Neural progenitor cell (in vitro differentiated cells): ENCODE measurements at places on chromosomes 5 and 9. TPM values are rescaled to one million over a fixed set of nuclear protein-coding genes. Genes with fewer than 3 reads are reported as not detected.

FBLL1 gene
- 0.19 and 0.34 TPM in 2 replicates for total RNA-seq

DNA sequence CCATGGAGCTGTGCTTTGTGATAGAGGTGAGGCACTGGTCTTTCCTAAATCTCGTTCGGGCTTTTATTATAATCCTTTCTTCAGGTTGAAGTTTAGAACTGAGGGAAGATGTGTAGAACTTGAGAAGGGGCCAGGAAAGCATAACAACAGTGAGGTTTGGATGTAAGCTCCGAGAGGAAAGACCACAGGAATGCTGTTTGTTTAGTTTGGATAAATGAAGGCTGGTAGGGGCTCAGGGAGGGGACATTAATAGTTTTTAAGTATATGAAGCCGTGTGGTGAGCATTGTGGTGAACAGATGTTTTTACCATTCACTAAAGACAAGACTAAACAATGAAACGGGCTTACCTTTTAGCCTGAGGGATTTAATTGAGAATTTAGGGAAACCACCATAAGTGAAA, 130.8 kb downstream of the ARHGAP26 start:
- H3K27ac ChIP-seq, result no peak overlapping the region
- H3K27me3 ChIP-seq, result no peaks in the 10 kb centered on the region

GRHPR gene
- total RNA-seq, result 116 and 187 TPM in 2 replicates

DNA sequence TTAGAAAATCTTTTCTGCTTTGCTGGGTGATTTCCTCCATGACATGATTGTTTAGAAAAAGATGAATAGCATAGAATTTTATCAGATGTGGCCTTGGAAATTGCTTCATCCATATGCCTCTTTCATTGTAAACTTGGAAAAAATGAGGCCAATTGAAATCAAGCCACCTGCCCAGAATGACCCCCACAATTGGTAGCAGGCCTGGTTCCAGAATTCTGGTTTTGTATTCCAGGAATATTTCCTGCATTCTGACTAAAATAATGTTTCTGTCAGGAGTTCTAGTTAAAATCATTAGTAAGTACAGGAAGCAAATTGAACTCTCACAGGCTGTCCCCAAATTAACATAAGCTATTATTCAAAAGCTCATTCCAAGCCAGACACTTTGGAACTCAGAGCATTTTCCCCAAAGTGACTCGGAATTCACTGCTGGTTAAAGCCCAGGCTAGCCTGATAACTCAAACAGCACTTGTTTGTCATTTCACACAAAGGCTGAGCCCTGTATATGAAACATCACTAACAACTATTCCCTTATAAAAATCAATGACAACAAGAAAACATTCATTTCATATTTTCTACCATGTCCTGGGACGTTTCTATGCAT, 75.1 kb upstream of the ADCY2 start:
- H3K4me3 ChIP-seq, result no peak overlapping the region
- no peaks in the 10 kb centered on the region for H3K27me3 ChIP-seq
- peaks cover 5% of the 10 kb centered on the region for H3K4me1 ChIP-seq
- H3K27ac ChIP-seq, result no peak overlapping the region
- no peak for DNase-seq

- H3K27me3 ChIP-seq, result peaks cover 6% of the 10 kb centered on the region
- DNase-seq, result no peak
- no peak overlapping the region for H3K4me3 ChIP-seq
- no peaks in the 10 kb centered on the region for H3K4me1 ChIP-seq
- no peaks in the 10 kb centered on the region for H3K36me3 ChIP-seq
Observed at GRCh38 chr5:348726-349125, 27.2 kb downstream of the AHRR start.

DNA sequence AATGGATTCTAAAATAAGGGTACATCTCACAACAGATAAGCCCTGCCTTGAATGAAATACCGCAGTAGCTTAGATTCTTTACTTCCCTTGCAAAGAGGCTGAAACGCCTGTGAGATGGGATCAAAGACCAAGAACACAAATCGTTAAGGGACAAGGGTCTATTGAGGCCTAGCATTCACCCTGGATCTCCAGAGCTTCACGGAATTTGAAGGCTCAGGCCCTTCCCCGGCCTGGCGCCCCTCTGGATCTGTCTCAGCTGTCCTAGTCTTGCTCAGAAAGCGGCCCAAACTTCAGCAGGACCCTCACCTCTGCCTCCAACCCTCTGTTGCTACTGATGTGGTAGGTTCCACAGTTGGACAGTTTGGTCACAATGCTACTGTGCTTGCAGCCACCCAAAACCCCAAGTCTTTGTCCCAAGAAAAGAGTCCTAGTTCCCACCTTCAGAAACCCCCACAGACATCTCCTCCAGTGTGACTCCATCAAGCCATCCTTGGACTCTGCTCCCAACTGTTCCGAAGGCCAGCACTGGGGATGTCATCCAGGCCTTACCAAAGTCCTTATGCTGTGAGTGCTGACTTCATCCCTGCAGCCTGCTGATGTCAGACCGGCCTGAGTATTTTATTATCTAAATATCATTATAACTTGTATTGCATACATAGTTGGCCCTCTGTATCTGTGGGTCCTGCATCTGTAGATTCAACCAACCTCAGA, 9.4 kb downstream of the CORO2A start:
- no peak overlapping the region for H3K27ac ChIP-seq
- H3K27me3 ChIP-seq, result no peaks in the 10 kb centered on the region
- H3K36me3 ChIP-seq, result no peaks in the 10 kb centered on the region
- H3K4me1 ChIP-seq, result peaks cover 10% of the 10 kb centered on the region
- H3K4me3 ChIP-seq, result no peak overlapping the region

GRCh38 chr9:72911816-72912215, 41.0 kb downstream of the ALDH1A1 start:
- no peak overlapping the region for H3K27ac ChIP-seq
- no peak overlapping the region for H3K4me3 ChIP-seq
- H3K36me3 ChIP-seq, result no peaks in the 10 kb centered on the region

- H3K27ac ChIP-seq, result no peak overlapping the region
- DNase-seq, result no peak
- no peaks in the 10 kb centered on the region for H3K27me3 ChIP-seq
- H3K36me3 ChIP-seq, result no peaks in the 10 kb centered on the region
- H3K4me1 ChIP-seq, result no peaks in the 10 kb centered on the region
- H3K4me3 ChIP-seq, result no peak overlapping the region
Observed at GRCh38 chr5:109163336-109163735, 246.4 kb downstream of the PJA2 start.

DNA sequence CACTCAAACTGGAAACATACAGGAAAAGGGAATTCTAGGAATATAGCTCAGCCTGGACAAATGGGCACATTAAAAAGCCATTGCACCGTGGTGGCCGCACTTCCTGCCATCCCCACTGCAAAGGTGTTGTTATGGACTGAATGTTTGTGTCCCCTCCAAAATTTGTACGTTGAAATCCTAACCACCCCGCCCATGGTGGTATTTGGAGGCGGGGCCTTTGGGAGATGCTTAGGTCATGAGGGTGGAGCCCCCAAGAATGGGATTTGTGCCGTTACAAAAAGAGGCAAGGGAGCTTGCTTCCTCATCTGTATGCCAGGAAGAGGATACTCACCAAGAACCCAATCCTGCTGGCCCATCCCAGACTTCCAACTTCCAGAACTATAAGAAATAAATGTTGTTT, 1.1 kb upstream of the CMBL start:
- peaks cover 15% of the 10 kb centered on the region for H3K4me1 ChIP-seq
- H3K27ac ChIP-seq, result no peak overlapping the region
- DNase-seq, result no peak

GRCh38 chr5:76305775-76306174, 97.3 kb upstream of the IQGAP2 start:
- H3K27me3 ChIP-seq, result no peaks in the 10 kb centered on the region
- DNase-seq, result no peak
- no peak overlapping the region for H3K27ac ChIP-seq

GRCh38 chr5:135149956-135150723, 116.1 kb upstream of the PITX1 start:
- H3K4me3 ChIP-seq, result no peak overlapping the region
- H3K36me3 ChIP-seq, result no peaks in the 10 kb centered on the region
- no peak overlapping the region for H3K27ac ChIP-seq
- DNase-seq, result peak; percentile 86
- peaks cover 25% of the 10 kb centered on the region for H3K4me1 ChIP-seq

GRCh38 chr9:92098638-92099037, 16.6 kb downstream of the SPTLC1 start:
- no peaks in the 10 kb centered on the region for H3K4me1 ChIP-seq
- H3K4me3 ChIP-seq, result no peak overlapping the region
- H3K27me3 ChIP-seq, result no peaks in the 10 kb centered on the region
- DNase-seq, result no peak
- no peaks in the 10 kb centered on the region for H3K36me3 ChIP-seq

DOK3 gene
- total RNA-seq, result 0.54 and 0.93 TPM in 2 replicates

TMEM167A gene
- total RNA-seq, result 115 and 185 TPM in 2 replicates

GRCh38 chr9:126454215-126454614, 127.6 kb downstream of the MVB12B start:
- DNase-seq, result peak; percentile 91
- peaks cover 56% of the 10 kb centered on the region for H3K4me1 ChIP-seq
- no peaks in the 10 kb centered on the region for H3K36me3 ChIP-seq
- H3K27ac ChIP-seq, result peak overlapping the region; percentile 84

PDLIM4 gene
- 8.3 and 10.3 TPM in 2 replicates for total RNA-seq

- no peak overlapping the region for H3K27ac ChIP-seq
- H3K36me3 ChIP-seq, result peaks cover 6% of the 10 kb centered on the region
- no peaks in the 10 kb centered on the region for H3K27me3 ChIP-seq
- peak; percentile 79 for DNase-seq
- H3K4me1 ChIP-seq, result peaks cover 5% of the 10 kb centered on the region
Observed at GRCh38 chr9:100028201-100028784, 70.5 kb downstream of the ERP44 start.

- no peaks in the 10 kb centered on the region for H3K36me3 ChIP-seq
- H3K4me3 ChIP-seq, result no peak overlapping the region
- no peak overlapping the region for H3K27ac ChIP-seq
- H3K4me1 ChIP-seq, result no peaks in the 10 kb centered on the region
Observed at GRCh38 chr5:136221340-136221739, 28.4 kb upstream of the SMIM32 start.

BARHL1 gene
- 1.0 and 3.1 TPM in 2 replicates for total RNA-seq
